ENCODE measurements at places on chromosomes 12 and 14.

GRCh38 chr14:53896726-53897125 is 59.9 kb downstream of the BMP4 start:
- no peak for DNase-seq

GRCh38 chr12:109844091-109844490 is 10.9 kb upstream of the TRPV4 start:
- DNase-seq = no peak

- DNase-seq = no peak
These were observed 8.7 kb upstream of the GPR132 start for GRCh38 chr14:105073720-105074600.

DNA sequence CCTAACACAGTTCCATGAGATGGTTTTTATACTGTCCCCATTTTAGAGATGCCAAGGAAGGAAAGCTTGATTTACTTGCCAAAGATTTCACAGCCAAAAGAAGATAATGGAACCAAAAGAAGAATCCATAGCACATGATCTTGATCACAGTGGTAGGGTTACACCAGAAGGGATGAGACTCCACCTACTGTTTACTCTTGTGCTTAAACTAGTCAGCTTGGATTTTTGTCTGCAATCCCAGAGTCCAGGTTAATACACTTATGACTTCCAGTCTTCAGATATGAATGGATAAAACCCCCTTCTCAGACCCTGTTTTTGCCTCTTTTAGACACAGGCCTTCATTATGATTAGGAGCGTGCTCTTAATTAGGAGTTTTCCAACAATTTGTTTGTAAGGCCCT is 454.2 kb downstream of the AEBP2 start:
- DNase-seq = no peak

DNA sequence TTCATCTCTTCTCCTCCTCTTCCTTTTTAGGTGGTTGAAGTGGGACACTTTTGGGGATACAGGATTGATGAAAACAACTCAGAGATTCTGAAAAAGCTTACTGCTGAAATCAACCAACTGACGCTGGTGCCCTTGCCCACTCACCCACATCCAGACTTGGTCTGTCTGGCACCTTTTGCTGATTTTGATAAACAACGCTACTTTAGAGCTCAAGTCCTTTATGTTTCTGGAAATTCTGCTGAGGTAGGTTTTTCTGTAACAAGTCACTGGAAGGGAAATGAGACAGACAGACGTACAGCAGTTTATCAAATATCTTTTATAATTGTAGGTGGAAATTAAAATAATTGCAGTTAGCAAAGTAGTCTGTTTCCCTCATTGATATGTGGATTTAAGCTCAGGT is 60.0 kb upstream of the ASPG start:
- no peak for DNase-seq

DNA sequence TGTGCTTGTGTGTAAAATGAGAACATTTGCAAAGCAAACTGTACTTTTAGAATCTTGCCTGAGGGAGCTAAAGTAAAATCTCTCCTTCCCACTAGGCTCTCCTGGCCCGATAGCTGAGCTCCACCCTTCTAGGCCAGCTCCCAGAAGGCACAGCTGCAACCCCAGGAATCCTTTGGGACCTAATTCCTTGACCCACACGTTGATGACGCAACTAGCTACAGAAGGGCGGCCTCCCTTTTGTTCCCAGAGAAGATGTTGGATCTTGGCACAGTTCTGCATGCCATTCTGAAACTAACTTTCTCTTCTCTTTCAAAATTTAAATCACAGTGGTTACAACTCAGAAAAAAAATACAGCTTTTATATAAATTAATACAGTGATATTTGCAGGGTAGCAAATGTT is 268.1 kb downstream of the EGLN3 start:
- DNase-seq = no peak

DNA sequence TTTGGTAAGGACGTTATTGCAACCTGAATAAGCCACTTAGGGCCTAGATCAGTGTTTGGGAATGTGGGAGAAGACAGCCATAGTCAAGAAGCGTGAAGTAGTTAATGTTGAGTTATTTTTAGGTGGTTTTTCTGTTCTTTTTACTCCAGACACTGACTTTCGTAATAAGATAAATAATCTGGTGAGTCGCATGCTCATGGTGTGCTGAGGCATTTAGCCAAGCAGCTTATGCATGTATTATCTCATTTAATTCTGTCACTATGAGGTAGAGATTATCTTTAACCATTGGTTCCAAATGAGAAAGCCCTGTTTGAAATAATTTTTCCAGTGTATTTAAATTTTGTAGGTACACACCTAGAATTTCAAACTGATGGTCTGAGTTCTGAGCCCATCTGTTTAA is 67.3 kb downstream of the RCOR1 start:
- no peak for DNase-seq

DNA sequence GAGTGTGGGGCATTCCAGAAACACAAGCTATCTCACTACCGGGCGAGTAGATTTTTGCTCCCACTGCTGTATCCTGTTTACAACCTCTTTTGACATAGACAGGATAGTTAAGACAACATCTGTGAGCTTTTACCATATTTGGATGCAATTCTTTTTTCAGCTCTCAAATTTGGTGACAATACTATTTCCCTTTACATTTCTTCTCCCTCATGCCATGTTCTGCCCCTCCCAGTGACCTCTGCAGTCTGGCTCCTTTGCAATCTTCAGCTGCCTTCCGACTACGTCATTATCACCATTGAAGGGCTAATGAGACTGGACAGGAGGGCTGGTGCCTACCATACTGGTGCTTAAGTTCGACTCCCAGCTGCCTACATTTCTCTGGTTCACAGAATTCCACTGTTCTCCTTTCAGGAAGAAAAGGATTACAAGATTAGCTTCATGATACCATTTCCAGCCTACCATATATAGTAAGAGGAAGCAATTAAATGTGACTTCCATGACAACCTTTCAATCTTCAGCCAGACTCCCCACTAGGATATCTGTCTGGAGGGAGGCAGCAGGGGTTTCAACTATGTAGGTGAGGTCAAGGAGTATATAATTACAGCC is 251.6 kb downstream of the PHLDA1 start:
- DNase-seq = no peak

- DNase-seq = no peak
These were observed 9.6 kb downstream of the PLXNC1 start for GRCh38 chr12:94157981-94158411.

- no peak for DNase-seq
These were observed 81.3 kb downstream of the PPHLN1 start for GRCh38 chr12:42407306-42407705.

GRCh38 chr12:80282226-80282625 is 161.8 kb upstream of the PTPRQ start:
- no peak for DNase-seq

DNA sequence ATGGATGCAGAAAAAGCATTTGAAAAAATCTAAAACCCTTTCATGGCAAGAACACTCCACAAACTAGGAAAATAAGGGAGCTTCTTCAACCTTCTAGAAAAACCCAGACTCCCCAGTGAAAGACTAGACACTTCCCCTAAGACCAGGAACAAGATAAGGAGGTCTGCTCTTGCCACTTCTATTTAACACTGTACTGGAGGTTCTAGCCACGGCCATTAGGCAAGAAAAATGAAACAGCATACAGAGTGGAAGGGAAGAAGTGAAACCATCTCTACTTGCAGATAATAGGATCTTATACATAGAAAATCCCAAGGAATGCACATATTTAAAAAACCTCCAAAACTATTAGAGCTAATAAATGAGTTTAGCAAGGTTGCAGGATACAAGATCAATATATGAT is 42.3 kb downstream of the CHGA start:
- DNase-seq = no peak

All from stimulated activated CD8-positive, alpha-beta memory T cell treated with anti-CD3 and anti-CD28 coated beads, Interleukin-2, amount 100 ng/mL, for 1 hour (primary cell).